CD4-positive, alpha-beta T cell treated with Interleukin-10 for 1 hour (primary cell): ENCODE measurements at places on chromosomes 13 and 19.

- no peak for DNase-seq
Measured at GRCh38 chr19:29531458-29532025, 5.7 kb downstream of the VSTM2B start.

GRCh38 chr13:97212601-97213040 lies 9.5 kb upstream of the MBNL2 start:
- DNase-seq = no peak

DNA sequence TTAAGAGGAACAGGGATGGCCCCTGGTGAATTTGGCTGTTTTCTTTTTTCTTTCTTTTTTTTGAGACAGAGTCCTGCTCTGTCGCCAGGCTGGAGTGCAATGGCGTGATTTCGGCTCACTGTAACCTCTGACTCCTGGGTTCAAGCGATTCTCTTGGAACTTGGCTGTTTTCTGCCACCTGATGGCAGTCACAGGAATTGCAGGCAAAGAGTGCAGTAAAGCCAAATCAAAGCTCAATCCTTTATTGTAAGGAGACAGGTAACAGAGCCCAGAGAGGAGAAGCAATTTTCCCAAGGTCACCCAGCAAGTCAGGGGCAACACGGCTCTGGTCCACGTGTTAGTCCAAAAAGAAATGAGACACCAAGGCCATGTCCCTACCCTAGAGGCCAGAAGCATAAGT lies 6.2 kb downstream of the TINCR start:
- no peak for DNase-seq

- no peak for DNase-seq
Measured at GRCh38 chr19:1103132-1103707, 574 bp upstream of the GPX4 start.

DNA sequence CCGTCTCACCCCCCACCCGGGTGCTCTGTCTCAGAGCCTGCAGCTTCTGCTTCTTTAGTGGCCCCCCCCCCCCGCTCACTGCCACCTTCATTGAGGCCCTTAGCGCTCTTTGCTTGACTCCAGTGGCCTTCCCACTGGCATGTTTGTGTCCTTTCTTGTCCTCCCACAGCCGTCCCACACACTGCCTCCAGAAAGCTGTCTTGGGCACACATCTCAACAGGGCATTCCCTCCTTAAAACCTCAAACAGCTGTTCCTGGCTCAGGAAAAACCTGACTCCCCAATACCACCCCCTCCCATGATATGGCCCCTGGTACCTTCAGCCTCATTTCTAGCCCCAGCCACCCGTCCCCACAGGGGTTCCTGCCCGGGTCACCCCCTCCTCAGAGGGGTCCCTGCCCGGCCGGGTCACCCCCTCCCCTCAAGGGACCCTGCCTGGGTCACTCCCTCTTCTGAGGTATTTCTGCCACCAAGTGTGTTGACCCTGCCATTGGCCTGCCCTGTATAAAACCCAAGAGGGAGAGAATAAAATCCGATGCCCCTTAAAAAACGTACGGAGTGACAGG lies 8.9 kb downstream of the B3GLCT start:
- DNase-seq = no peak

DNA sequence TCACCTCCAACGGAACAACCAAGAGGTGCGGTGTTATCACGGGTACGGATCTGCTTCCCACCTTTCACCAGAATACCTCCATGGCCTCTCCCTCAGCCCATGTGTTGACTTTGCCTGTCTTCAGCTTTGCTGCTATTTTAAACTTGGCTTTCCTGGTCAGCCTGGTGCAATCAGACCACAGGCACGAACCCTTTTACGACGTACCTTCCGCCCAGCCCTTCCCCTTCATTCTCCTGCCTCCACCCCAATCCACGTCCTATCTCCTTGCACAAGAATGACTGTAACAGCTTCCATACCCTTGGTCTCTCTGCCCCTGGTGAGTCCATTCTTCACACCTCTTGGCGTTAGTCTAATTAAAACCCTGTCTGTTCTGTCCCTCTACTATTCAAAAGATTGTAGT lies 431.7 kb downstream of the EFNB2 start:
- no peak for DNase-seq

GRCh38 chr13:47798906-47799305 lies 202.2 kb downstream of the SUCLA2 start:
- DNase-seq = no peak

DNA sequence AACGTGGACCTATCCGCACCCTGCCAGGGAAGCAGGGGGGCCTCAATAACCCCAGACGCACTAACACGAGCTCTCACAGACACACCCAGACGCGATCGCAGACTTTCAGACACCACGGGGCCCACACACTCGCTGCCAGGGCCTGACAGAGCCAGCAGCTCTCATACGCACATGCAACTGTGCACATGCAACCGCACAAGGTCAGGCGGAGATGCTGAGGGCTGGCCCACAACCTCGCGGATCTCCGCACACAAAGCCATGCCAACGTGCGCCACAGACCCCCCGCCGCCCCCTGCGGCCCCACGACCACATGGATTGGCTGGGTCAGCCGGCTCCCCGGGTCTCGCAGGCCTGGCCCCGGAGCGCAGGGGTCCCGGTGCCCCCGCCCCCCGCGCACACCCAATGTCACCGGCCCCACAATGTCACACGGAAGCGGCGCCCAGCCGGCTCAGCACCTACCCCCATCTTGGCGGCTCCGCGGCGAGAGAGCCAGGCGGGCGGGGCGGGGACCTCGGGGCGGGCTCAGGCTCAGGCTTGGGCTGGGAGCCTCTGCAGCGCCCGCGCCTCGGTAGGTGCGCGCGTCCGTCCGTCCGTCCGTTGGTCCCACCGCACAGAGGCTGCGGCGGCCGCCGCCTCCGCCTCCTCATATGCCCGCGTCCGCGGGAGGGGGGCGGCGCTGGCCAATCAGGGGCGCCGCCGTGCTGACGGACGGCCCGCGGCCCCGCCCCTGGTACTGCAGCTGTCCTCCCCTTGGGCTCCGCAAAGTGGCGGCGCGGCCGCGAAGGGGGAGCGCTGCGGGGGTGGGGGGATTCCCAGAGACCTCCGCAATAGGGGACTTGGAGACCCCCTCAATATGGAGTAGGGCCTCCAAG lies at the start of gene ATP1A3:
TSS of gene ATP1A3 (minus strand) at position 619 of the 872 bp plus-strand sequence. CDS start at position 465, 154 bp downstream.
- peak; percentile 72 for DNase-seq

DNA sequence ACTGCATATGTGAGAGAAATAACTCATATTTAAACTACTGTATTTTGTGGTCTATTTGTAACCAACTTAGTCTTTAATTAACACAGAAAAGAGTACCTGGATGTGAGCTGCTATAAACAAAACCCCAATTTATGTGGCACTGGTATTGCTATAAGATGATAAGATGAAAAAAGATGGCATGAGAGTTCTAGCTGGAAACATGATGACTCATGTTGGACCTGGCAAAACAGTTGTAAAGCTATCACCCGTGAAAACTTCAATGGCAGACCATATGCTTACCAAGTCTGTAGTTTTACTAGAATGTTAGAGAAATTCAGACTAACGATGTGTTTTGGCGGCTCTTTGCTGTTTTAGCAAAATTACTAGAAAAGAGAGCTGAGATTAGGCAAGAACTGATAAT lies 69.6 kb upstream of the PCDH9 start:
- DNase-seq = no peak

DNA sequence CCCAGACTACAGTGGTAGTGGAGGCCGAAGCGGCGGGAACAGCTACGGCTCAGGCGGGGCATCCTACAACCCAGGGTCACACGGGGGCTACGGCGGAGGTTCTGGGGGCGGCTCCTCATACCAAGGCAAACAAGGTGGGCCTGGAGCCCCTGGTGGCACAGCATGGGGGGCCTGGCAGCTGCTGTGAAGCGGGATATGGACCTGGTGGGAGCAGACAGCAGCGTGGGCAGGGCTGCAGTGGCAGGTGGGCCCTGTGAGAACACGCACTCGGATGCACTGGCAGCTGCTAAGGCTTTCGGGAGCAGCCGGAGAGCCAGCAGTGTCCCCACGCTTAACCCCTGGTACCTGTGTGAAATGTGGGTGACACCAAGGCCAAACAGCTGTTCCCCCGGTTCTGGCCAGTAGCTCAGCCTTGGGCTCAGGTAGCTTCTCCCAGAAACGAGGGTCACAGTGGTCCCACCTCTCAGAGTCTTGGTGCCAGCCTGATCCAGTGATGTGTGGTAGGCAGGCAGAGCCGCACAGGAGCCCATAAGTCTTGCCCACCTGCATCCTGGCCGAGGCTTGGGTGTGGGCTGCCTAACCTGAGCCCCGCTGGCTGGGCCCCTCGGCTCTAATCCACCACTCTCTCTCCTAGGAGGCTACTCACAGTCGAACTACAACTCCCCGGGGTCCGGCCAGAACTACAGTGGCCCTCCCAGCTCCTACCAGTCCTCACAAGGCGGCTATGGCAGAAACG lies 12.5 kb upstream of the QTRT1 start:
- DNase-seq = no peak

DNA sequence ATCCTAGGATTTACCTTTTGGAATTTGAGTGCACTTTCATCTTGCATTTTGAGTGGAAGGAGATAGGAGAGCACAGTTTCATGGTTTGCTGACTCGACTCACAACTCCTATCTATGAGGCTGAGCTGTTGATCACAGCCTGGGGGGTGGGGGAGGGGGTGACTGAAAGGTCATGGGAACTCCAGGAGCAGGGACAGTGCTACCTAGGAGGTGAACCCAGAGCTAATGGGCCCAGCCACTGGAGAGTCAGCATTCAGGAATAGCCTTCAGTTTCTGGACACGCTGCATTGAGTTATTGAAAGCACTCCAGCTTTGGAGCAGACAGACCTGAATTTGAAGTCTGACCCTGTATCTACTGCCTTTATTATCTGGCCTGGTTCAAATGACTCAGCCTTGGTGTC lies 339.9 kb downstream of the SLC7A1 start:
- no peak for DNase-seq
